Spinal cord (tissue), 10 donors: ENCODE measurements at places on chromosomes 1 and 21. TPM values are rescaled to one million over a fixed set of nuclear protein-coding genes. Genes with fewer than 3 reads are reported as not detected.

GRCh38 chr1:35717911-35718476, 690 bp downstream of the C1orf216 start:
- DNase-seq, result no peak

Gene KCNQ4
- total RNA-seq, result 1.3 TPM

GRCh38 chr1:101567582-101568189, 330.9 kb downstream of the S1PR1 start:
- DNase-seq, result no peak

Gene ATP6V1G3
- total RNA-seq, result not detected

DNA sequence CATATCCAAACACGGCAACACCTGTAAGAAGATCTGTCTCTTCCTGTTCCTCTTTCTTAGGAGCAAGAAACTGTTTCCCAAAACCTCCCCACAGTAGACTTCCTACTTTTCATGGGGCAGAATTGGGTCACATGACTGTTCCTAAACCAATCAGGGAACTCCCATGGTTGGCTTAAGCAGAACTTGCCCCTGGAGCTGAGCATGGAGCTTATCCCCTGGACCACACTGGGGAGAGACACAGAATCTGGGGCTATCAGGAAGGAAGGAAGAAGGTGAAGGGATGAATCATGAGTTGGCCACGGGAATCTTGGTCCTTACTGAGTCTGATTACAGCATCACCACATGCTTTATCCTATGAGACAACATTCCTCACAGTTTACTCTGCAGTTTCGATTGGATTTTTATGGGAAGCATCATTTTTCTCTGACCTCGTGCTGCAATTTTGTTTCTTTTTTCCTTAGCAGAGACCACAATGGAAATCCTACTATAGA, 81.8 kb downstream of the CDC7 start:
- DNase-seq, result no peak

DNA sequence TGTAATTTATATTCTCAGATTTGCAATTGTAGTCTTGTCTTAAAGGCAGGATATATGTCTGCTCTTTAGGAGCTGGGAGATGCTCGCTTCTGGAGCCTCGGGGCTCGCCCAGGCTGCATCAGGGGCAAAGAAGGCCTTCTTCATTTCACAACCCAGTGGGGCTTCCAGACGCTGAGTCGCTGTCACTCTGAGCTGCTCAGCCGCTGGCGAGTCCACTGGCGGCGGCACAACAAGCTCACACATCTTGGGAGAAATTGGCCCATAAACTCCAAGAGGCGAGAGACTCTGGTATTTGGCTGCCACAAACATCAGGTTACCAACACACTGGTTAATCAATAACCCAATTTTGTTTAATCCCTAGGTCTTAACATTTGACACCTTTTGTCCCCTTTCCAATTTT, 216.6 kb downstream of the ATG4C start:
- no peak for DNase-seq

Gene BTBD19
- 3.2 TPM for total RNA-seq

Gene NHLH1
- total RNA-seq, result 1.4 TPM

- DNase-seq, result no peak
Observed at GRCh38 chr1:115893545-115893944, 52.6 kb upstream of the NHLH2 start.
